Spinal cord (tissue), 10 donors: ENCODE measurements at places on chromosomes 5 and 9. TPM values are rescaled to one million over a fixed set of nuclear protein-coding genes. Genes with fewer than 3 reads are reported as not detected.

The FABP6 gene
- 2.8 TPM for total RNA-seq

The GFI1B gene
- total RNA-seq, result 1.1 TPM

The RANBP3L gene
- total RNA-seq, result 213 TPM

The CBY3 gene
- total RNA-seq, result not detected

The SLC27A6 gene
- 2.1 TPM for total RNA-seq

The PCDHA10 gene
- total RNA-seq, result 2.6 TPM

The LAMC3 gene
- 24.1 TPM for total RNA-seq

The ANKRD20A1 gene
- total RNA-seq, result 8.9 TPM

The OCLN gene
- total RNA-seq, result 10.0 TPM

The GLRA1 gene
- 5.1 TPM for total RNA-seq

The FSD1L gene
- 19.6 TPM for total RNA-seq

The ADCY2 gene
- 25.4 TPM for total RNA-seq

The SSNA1 gene
- 53.5 TPM for total RNA-seq

The TICAM2 gene
- 5.3 TPM for total RNA-seq

The SMC2 gene
- total RNA-seq, result 20.8 TPM

The ADAMTS6 gene
- 20.3 TPM for total RNA-seq

The FOXD4 gene
- 0.99 TPM for total RNA-seq

The CATSPER3 gene
- total RNA-seq, result 0.79 TPM

The HK3 gene
- 4.9 TPM for total RNA-seq

The TLX3 gene
- 2.0 TPM for total RNA-seq
